Fibroblast of villous mesenchyme (primary cell): ENCODE measurements at places on chromosomes 6 and 20.

DNA sequence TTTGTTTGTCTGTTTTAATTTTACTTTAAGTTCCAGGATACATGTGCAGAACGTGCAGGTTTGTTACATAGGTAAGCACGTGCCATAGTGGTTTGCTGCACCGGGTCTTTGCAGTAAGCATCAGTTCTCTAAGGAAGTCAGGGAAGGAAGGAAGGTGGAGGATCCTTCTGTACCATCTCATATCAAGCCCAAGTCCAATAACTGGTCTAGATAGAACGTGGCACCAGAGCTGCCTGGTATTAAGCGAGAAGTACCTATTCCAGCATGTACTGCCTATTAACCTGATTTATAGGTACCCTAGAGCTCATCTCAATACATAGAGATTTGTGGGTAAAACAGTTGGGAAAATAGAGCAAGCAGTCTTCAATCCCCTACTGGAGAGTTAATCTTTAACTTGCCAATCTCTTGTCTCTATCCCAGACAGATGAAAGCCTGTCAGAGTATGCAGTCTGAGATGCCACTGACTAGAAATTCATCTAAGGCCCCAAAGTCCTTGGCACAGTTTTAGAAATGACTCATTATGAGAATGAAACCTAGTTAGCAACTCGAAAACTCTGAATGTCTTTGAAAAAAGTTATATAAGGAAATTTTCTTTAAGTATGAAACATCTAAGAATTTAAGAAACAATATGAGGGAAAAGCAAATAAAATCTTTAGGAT is 144.9 kb downstream of the TFAP2A start:
- DNase-seq = no peak

GRCh38 chr20:14331646-14332045 is 5.8 kb downstream of the FLRT3 start:
- no peak for DNase-seq

GRCh38 chr20:38870733-38871559 is 55.3 kb upstream of the FAM83D start:
- no peak for DNase-seq

DNA sequence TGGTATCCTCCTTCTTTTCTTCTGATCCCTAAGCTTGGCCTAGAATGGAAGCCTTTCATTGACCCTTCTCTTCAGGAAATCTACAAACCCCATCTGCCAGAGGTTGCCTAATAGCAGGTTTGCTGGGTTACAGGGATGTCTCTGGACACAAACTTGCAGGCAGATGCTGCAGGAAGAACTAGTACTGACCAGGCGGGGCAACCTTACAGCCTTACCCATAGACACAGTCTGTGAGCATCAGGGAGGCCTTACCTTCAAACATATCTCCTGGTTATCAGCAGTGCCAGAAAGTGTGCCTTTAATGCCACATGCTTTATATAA is 2.6 kb downstream of the SCUBE3 start:
- no peak for DNase-seq

GRCh38 chr20:33668466-33669155 is 1.9 kb downstream of the ACTL10 start:
- DNase-seq = no peak

DNA sequence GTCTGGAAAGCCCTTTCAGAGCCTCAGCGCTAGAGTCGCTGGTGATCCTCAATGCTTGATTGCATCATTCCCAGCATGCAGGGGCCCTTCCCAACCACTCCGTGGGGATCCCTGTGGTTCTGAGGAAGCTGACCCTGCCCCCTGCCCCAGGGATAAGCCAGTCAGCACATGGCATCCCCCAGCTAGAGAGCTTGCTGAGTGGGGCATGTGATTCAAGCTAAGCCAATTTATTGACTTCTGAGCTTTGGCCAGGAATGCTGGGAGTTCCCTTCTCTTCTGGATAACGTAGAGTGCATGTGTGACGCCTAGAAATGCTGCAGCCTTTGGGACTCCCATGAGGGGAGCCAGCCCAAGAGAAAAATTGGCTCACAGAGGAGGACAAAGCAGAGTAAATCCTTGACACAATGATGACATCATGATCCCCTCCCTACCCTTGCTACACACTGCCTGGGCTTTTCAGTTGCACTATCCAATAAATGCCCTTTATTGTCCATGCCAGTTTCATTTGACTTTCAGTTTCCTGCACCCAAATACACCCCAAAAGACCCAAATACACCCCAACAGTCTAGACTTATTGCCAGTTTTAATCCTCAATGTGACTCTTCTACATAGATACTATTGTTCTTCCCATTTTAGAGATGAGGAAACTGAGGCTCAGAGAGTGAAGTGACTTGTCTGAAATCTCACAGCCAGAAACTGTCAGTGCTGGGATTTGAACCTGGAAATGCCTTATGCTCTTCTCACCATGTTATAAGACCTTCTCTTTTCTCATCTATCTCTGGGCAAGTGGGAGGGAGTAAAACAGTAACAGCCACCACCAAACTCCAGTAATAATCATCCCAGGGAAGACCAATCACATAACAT is 34.3 kb downstream of the KCNB1 start:
- peak; percentile 26 for DNase-seq

DNA sequence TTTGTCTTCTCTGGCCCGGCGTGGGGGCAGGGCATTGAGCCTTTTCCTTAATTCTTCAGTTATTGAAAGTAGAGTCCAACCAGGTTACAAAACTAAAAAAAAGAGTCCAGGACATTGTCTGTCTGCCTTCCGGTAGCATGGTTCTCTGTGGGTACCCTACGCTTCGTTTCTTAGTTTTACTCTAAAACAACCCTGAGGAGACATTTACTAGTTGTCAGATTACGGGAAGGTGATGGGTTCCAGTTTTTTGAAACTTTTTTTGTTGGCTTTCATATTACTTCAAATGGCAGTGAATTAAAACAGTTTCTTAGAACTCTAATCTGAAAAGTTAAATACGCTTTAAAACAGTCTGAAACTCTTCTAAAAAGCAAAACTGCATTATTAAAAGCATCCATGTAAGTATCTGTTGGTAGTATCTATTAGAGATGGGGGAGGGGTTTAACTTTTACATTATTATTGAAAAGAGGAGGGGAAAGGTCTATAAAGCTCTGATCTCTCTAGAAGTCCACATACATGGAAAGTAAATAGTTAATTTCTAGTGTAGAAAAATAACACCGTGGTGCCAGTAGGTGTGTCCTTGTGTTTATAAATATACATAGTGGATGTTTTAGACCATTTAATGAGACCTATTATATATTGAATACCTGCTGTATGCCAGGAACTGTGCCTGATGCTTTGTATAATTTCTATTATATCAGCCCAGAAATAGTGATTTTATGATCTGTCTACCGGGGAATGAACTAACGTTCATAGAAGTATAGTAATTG is 2.2 kb downstream of the BICRAL start:
- no peak for DNase-seq

GRCh38 chr6:100347901-100348550 is 116.7 kb downstream of the SIM1 start:
- peak; percentile 42 for DNase-seq

- DNase-seq = no peak
Observed at GRCh38 chr6:36139991-36140710, 9.8 kb downstream of the MAPK13 start.

- DNase-seq = no peak
Observed at GRCh38 chr6:148200781-148201180, 141.9 kb upstream of the SASH1 start.

DNA sequence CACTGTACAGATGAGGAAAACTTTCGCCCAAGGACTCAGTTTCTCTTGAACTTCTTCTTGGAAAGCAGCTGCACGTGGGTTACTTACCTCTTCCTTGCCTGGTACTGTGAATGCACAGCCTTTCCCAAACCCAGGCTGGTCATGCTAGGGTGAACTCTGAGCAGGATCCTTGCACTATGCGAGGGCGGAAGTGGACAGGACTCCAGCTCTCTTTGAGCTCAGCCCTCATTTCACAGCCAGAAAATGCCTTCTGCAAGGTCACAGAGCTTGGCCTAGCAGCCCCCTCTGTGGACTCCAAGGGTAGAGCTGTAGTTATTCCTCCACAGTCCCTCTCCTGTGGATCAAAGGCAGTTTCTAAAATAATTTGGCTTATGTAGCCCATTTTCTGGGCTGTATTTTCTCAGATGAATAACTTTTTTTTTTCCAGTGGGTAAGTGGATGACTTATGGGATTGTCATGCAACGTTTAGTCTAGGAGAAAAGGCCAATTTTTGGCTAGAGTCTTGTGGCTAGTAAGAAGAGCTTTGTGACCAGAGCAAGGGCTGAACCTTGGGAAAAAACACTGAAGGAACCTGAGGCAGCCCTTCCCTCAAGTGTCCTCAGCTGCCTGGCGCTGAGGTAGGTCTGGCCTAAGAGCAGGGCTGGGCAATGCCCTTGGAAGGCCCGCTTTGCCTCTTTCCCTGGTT is 172.7 kb downstream of the SCP2D1 start:
- peak; percentile 7 for DNase-seq

GRCh38 chr20:19256906-19257595 is 44.6 kb downstream of the SLC24A3 start:
- no peak for DNase-seq

DNA sequence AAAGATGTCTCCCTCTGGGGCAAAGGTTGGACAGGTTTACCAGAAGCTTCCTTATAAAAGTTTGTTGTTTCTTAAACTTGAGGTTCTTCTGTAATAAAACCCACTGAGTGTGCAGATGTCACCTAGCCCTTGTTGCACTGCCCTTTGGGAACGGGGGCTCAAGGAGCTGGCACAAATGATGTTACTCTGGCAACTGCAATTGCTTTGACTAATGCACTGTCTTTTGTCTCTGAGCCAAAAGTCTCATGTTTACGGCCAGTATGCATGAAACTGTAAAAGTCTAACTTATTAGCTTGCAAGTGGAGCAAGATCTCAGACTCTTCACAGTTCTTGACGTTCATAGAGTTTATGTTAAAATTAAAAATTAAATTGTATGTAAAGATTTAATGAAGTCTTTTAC is 655.7 kb downstream of the EPHA7 start:
- DNase-seq = peak; percentile 2

DNA sequence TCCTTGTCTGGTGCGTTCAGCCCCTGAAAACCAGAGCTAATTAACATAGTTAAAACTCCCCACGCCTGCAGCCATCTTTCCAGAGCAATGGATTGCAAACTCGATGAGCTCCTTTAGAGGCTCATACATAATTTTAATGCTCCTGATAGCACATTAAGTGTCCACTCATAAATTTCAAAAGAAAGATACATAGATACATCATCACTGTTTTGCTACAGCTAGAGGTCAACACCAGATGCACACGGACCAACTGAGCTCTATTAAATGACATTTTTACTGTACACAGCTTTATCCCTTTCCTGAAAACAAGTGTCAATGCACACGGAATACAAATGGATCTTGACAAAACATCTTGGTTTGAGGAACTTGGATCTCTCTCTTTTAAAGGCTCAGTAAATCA is 91.3 kb upstream of the HDAC2 start:
- DNase-seq = no peak

- DNase-seq = peak; percentile 95
Observed at GRCh38 chr6:143806282-143807102, 36.6 kb upstream of the LTV1 start.

DNA sequence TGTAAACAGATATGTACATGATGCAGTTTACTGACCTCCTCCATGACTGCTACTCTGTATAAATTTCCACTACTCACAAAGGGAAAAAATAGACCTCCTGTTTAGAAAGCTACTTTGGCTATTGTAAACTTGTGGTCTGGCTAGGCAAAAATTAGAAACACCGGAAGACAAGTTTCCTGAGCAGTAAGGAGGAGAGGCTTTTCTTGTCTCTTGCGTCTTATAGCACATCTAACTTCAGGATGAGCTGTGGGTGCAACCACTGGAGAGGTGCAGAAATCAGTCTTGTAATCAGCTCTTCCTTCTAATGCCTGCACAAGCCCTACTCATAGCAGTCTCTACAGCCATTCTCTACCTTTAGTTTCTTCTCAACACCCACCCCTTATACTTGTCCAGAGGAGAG is 296.5 kb upstream of the SLC35B3 start:
- DNase-seq = no peak

DNA sequence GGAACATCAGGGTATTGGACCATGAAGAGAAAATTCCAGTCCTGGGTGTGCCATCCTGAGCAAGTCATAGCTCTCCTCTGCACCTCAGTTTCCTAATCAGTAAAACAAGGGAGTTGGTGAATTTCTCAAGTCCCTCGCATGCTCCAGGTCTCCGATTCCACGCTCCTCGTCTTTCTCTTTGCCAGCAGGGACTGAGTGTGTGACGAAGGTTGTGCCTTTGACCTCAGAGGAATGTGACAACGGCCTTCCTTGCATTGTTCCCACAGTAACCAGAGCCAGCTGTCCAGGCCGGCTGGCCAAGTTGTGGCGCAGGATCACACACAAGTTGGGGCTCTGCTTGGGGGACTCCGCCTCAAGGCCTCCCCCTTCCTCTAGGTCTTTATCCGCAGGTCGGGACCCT is 217.3 kb downstream of the ATXN1 start:
- peak; percentile 60 for DNase-seq

GRCh38 chr6:90885611-90886056 is 298.8 kb upstream of the MAP3K7 start:
- DNase-seq = no peak

- DNase-seq = no peak
Observed at GRCh38 chr6:11163932-11164331, 52.4 kb upstream of the ERVFRD-1 start.

DNA sequence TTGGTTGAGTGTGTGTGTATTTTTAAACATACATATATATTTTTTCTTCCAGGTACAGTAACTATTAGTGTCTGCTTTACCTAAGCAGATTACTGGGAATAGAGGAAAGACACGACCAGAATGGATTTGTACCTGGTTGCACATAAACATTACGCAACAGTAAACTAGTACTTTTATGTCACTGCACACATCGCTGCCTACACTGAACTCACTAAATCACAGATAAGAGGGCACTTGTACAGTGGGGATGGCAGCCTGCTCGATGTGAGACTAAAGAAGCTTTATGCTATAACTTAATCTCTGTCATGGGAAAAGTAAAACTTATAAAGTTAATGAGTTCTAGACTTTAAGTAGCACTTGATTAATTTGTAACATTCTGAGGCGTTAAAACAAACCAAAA is 89.5 kb upstream of the SIM1 start:
- DNase-seq = no peak

DNA sequence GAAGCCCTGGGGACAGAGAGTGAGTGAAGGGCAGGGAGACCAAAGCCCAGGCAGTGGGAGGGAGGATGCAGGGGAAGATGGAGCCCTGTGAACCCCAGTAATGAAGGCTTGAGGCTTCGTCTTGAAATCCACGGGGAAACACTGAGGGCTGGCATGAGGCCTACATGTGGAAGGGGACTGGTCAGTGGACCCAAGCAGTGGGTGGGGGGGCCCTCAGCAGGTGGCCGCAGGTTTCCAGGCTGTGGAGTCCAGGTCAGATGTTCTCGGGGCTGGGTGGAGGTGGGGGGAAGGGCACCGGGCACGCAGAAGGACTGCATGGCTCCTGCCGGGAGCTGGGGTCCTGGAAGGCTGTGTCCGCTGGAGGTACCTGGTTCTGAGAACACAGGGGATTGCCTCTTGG is 2.7 kb upstream of the CD93 start:
- DNase-seq = no peak

GRCh38 chr6:24504649-24505586 is 10.1 kb downstream of the ALDH5A1 start:
- DNase-seq = peak; percentile 13
